ENCODE measurements at places on chromosomes 2 and 18.

DNA sequence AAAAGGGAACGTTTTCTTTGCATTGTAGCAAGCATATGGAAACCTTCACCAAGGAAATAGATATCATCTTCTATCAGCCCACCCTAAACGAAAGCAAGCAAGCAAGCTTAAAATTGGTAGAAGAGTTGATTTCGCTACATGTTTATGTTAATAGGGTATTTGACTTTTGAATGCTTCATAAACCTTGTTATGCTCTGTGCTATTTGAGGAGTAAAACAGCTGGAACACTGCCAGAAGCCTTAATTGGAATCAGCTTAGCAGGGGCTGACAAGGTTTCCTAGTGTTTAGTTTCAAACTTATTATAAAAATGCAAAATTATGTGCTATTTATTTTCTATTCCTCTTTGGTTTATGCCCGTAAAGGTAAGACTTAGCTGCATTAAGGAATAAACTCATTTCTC lies 70.6 kb upstream of the LINC00305 start:
- DNase-seq: no peak

DNA sequence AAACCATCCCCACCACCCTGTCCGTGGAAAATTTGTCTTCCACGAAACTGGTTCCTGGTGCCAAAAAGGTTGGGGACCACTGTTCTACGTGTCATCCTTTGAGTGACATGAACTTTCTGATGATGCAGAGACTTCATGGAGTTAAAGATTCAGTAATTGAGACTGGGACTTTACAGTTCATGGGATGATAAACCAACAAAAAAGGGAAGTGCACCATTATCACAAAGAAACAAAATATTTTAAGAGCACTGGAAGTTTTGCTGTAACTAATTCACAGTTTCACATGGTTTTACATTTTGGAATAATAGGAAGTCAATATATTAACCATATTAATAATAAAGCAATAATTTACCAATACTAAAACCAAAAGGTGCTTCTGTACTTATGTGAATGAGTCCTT lies 126.8 kb downstream of the AQP4 start:
- no peak for DNase-seq

DNA sequence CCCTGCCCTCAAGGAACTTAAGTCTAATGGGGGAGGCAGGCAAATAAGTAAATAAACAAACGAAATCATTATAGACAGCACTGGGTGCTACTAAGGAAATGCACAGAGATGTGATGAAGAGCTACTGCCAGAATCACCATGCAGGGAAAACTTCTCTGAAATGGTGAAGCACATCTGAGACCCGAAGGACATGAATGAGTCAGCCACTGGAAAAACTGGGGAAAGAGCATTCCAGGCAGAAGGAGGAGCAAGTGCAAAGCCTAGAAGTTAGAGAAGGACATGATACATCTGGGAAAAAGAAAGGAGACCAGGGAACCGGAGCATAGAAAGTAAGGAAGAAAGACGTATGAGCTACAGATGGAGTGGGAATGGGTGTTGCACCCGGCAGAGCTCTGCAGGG lies 56.8 kb downstream of the TGFA start:
- no peak for DNase-seq

DNA sequence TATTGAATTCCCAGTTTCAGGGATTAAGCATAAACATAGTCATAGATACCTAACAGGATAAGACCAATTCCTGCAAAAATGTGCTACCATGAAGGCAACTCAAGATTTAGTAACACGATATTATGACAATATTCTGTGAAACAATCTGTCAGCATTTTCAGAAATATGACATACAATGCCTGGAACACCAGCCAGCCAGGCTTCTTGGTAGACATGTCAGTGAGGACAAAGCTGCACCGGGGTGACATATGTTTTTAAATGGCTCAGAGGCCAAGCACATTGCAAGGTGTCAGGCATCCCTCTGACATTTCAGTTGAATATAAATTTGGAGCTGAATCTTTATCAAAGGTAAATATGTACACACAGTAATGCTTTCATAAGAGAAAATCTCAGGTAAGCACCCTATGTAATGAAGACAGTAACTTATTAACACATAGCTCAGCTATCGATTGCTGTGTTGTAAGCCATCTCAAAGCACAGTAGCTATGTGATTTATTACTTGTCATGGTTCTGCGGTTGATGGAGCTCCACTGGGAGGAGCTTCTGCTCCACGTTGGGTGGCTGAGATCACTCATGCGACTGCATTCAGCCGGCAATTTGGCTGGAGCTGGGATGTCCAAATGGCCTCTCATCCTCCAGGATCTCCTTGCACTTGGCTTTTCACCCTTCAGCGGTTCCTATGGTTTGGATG lies 31.9 kb upstream of the EML6 start:
- peak; percentile 72 for DNase-seq

DNA sequence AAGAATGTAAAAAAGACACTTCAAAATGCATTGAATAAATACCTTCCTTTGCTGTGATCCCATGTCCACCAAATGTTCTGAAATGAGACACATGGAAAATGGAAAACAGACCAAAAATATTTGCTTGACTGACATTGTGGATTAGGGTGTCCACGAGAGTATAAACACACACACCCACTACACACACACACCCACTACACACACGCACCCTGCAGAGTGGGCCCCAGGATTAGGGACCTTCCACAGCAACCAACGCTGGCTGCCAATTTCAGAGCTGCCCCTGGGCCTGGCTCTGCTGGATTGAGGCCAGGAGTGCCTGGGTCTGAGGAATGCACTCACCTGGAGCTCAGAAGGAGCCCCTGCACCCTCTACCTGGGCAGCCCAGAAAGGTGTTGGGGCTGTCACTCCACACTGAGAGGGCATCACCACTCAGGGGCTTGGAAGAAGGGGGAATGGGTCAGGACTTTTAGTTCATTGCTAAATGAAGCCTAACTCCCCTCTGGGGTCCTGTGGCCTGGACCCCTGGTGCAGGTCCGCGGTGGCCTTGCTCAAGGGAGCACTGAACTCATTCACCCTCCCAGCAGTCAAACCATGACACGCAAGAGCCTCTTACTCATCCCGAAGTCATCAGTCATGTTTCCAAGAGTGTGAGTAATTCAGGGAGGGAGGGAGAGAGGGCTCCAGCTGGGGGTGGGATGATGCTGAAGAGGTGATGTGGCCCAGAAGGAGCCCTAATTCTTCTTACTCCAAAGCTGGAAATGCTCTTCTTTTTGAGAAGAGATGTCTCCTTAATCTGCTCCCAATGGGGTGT lies 50.2 kb upstream of the PLB1 start:
- peak; percentile 80 for DNase-seq

- no peak for DNase-seq
Measured at GRCh38 chr18:42922363-42922762, 193.1 kb downstream of the RIT2 start.

DNA sequence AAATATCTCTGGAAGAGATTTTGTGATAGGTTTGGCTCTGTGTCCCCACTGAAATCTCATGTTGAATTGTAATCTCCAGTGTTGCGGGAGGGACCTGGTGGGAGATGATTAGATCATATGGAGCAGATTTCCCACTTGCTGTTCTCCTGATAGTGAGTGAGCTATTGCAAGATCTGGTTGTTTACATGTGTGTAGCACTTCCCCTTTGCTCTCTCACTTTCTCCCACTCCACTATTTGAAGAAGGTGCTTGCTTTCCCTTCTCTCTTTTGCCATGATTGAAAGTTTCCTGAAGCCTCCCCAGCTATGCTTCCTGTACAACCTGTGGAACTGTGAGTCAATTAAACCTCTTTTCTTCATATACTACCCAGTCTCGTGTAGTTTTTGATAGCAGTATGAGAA lies 97.0 kb upstream of the FN1 start:
- peak; percentile 55 for DNase-seq

DNA sequence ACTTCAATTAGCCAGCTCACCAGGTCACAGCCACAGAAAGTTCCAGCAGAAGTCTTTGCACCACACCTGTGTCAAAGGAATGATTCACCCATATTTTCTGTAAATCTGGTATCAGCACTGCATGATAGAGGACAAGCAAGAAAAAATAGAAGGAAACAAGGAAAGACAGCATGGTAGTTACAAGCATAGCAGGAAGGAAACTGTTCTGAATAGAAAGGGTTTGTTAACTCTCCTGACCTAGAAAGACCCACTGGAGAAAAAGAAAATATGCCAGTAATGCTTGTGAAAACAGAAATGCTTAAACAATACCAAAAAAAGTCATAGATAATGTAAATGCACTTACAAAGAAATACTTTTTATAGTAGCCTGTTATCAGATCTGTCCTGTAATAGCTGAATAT lies 40.8 kb downstream of the SCRN3 start:
- no peak for DNase-seq

GRCh38 chr2:236001166-236001828 lies 166.9 kb downstream of the GBX2 start:
- DNase-seq: peak; percentile 37

DNA sequence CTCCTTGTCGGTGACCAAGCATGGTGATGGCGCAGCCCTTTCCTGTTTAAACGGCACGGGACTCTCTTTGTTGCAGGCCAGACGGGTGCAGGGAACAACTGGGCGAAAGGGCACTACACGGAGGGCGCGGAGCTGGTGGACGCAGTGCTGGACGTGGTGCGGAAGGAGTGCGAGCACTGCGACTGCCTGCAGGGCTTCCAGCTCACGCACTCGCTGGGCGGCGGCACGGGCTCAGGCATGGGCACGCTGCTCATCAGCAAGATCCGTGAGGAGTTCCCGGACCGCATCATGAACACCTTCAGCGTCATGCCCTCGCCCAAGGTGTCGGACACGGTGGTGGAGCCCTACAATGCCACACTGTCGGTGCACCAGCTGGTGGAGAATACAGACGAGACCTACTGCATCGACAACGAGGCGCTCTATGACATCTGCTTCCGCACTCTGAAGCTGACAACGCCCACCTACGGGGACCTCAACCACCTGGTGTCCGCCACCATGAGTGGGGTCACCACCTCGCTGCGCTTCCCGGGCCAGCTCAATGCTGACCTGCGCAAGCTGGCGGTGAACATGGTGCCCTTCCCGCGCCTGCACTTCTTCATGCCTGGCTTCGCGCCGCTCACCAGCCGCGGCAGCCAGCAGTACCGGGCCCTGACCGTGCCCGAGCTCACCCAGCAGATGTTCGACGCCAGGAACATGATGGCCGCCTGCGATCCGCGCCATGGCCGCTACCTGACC lies 17.1 kb downstream of the TUBB6 start:
- DNase-seq: no peak

GRCh38 chr2:158457826-158458616 lies 1.3 kb downstream of the PKP4 start:
- DNase-seq: no peak

- no peak for DNase-seq
Measured at GRCh38 chr2:195818526-195818925, 161.5 kb downstream of the SLC39A10 start.

DNA sequence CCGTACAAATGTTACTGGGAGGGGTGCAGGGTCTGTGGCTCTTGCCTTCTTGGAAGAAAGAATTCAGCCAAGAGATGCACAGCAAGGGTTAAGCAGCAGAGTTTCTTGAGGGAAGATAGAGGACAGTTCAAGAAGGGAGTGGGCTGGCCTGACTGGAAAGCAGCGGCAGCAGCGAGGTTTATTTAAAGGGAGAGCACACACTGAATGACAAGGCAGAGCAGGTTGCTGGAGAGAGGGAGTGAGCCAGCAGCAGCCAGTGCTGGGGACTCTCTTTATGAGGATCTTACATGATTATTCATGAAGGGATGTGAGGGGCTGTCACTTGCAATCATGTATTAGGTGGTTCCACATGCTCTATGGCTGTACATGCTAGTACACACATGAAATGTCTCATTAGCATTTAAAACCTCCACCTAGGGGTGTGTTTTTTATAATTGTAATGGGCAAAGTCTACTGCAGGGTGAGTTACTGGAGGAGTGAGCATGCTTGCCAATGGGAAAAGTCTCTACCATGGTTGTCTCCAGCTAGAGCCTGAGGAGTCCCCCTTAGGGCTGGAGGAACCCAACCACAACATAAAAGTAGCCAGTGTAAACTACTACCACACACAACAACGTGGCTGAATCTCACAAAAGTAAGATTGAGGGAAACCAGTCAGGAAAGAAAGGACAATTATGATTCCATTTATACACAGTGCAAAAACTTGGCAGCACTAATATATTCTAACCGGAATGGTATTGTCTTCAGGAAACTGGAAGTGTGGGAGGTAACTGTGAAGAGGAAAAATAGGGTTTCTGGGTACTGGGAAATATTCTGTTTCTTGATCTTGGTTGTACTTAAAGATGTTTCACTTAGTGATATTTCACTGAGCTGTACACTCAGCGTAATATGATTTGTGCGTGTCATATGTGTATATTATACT lies 87.6 kb upstream of the FAM110C start:
- DNase-seq: no peak

DNA sequence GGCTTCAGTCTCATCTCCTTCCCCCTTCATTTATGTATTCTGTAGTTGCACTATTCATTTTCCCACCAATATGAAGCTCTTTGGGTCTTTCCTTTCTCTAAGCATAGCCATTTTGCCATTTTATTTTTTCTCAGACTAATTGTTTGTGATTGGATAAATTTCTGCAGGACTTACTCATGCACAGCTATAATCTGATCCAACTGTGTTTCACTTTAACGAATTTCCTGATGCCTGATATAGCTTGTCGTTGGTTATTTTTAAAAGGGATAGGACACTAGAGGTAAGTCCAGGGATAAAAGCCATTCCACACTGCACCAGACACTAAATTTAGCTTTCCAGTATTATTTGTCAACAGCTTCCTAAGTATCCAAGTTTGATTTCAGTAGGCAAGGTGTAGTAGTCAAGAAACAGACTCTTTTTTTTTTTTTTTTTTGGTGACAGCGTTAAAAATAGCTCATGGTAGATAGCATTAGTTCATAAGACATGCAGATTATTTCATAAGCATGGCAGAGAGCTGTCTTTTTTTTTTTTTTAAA lies 17.4 kb downstream of the ASB18 start:
- DNase-seq: no peak

DNA sequence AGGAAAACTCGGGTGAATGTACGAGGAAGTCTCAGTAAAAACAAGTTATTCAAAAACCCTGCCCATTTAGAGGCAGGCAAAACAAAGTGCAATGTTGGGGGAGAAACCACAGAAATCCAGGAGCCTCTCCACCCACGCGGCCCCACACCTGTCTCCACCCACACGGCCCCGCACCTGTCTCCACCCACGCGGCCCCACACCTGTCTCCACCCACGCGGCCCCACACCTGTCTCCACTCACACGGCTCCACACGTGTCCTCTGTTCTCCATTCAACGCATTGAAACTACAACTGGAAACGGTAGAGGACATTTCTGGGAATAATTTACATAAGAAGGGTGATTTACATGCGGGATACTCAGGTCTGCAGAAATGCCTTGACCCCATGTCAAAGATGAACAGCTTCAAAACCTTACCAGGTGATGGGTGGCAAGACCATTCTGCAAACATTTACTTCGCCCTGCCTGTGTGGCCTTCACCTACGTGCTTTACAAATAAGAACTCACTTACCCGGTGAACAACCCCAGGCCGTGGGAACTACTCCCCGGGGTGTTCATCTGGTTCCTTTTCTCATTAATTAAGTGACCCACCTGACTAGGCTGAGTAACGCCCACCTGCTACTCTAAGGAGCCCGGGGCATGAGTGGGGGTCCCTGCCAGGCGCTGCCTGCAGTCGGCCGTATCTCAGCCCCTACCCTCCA lies 100.4 kb downstream of the EIPR1 start:
- no peak for DNase-seq

GRCh38 chr18:62611453-62612288 lies 88.8 kb downstream of the ZCCHC2 start:
- no peak for DNase-seq

- DNase-seq: peak; percentile 58
Measured at GRCh38 chr2:145141981-145142380, 622.1 kb upstream of the ZEB2 start.
